ENCODE measurements at places on chromosomes 3 and 15.

DNA sequence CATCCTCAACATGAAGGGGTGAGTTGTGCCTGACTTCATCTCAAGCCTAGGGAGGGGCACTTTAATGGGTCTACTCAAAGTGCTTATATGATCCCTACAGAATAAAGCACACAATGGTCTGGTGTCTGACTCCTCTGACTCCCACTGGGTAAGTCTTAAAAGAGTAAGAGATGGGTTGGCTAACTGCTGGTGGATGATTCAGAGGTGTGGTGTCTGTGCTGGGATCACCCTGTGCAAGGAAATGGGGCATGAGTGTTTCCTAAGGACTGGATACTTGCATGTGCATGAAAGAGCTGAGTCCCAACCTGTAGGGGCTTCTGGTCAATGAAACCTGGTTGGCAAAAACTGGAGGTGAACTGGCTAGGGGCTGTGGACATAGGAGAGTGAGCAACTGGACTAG is 158.8 kb downstream of the IL20RB start:
- DNase-seq, result no peak

DNA sequence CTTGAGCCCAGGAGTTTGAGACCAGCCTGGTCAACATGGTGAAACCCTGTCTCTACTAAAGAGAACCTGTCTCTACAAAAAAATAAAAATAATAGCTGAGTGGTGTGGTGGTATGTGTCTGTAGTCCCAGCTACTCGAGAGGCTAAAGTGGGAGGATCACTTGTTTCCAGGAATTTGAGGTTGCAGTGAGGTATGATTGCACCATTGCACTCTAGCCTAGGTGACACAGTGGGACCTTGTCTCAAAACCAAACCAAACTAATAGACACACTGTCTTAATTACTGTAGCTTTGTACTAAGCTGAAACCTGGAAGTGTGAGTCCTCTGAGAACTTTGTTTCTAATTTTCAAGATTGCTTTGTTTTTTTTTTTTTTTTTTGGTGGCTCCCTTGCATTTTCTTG is 30.4 kb downstream of the MGA start:
- DNase-seq, result no peak

- DNase-seq, result no peak
These were observed 53.4 kb downstream of the LSM3 start for GRCh38 chr3:14231998-14232501.

DNA sequence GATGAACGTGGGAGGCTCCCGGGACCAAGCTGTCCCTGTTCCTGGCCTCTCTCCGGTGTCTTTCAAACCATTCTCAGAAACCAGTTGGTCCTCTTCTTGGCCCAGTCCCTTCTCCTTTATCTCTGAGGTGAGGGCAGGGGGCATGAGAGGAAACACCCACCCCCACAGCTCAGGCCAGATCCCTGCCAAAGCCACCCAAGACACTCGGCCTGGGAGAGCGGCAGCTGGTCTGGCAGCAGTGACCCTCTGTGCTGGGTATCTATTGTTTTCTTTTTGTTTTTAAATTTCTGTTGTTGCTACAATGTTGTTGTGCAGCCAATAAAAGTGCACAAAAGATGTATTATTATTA is 27.3 kb downstream of the ACSBG1 start:
- no peak for DNase-seq

DNA sequence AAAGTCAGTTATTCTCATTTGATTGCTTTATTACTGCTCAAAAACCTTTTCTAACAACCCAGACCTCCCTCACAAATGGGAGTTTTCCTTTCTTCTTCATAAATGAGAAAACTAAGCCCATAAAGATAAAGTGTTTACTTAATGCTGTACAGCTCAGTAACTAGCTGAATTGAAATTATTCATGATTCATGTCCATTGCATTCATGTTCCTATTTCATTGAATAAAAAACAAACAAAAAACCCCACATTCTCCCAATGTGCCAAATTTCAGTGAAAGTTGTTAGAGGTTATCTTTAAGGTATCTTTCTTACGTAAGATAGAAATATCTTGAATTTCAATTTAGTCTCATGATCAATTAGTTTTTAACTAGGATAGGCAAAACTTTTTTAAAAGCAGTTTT is 2.8 kb downstream of the PLSCR2 start:
- DNase-seq, result no peak

GRCh38 chr3:50003824-50004223 is 63.9 kb downstream of the RBM6 start:
- DNase-seq, result no peak

GRCh38 chr15:66169625-66170024 is 83.9 kb downstream of the MEGF11 start:
- no peak for DNase-seq

DNA sequence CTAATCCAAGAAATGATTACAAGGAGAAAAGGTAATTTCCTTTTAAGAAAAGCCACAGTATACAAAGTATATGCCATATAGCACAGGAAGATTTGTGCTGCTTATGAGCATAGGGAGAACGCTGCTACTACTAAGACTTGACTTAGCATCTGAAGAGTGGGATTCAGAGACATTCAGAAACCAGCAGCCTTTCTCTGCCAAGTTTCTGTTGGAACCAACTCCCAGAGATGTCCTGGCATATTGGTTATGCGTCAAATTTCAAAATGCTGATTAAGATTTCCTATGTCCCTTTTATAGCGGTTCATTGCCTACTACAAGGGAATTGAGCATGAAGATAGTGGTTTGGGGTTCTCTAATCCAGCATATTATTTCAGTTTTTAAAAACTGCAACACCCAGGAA is 4.9 kb downstream of the NR2E3 start:
- no peak for DNase-seq

DNA sequence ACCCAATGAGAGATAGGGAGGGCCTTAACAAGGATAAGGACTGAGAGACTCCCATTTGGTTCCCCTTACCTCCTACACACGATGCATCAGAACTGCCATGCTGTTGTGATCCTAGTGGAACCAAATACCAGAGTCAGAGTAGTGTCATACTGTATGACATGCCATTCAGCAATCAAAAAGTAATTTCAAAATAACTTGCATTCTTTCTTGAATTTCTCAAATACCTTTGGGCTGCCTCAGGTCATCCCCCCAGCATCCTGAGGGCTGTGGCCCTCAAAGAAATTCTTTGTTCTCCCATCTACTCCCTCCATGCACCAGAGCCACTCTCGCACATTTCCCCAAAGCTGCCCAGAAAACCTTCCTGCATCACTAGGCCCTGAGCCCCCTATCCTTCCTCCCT is 68.9 kb upstream of the PPP2R3A start:
- DNase-seq, result no peak

DNA sequence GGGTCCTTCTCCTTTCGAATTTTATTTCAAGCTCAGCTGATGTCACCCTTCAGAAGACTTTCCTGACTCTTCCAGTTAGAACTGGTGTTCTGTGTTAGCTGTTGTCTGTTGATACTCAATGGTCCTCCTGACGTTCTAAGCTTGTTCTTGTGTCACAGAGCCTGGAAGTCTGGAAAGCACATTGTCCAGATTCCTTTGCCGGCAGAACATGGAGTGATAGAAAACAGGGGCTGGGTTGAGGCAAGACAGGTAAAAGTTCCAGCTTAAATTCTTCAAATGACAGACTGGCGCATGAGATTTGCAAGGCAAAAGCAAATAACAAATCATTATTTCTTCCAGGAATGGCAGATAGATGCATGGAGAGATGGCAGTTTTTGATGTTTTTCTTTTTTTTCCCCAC is 102.0 kb upstream of the CLSTN2 start:
- no peak for DNase-seq

GRCh38 chr3:5013021-5013906 is 34.0 kb downstream of the BHLHE40 start:
- peak; percentile 74 for DNase-seq

- DNase-seq, result no peak
These were observed 8.7 kb upstream of the YEATS2 start for GRCh38 chr3:183688874-183689273.

- no peak for DNase-seq
These were observed 40.9 kb upstream of the GOLGA8J start for GRCh38 chr15:30041868-30042267.

- no peak for DNase-seq
These were observed 70.9 kb downstream of the SUCNR1 start for GRCh38 chr3:151944356-151944755.

DNA sequence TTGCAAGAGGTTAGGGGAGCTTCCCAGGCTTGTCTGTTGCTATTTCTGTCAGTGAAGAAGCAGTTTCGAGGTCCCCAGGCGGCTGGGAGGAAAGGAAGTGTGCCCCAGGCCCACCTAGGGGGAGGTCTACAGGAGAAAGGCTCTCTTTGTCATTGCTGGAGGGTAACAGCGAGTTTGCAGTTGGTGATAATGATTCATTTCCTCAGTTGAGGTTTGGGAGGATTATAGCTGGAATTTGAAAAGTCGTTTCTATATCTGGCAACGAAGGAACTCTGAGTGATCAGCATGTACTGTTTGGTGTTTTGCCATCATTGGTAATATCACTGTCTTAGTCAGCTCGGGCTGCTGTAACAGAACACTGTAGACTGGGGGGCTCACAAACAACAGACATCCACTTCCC is 65.5 kb upstream of the UBE3A start:
- DNase-seq, result no peak

GRCh38 chr3:153173758-153174516 is 11.9 kb downstream of the RAP2B start:
- peak; percentile 22 for DNase-seq

GRCh38 chr3:190318666-190319065 is 3.6 kb downstream of the CLDN1 start:
- no peak for DNase-seq

GRCh38 chr3:171890398-171890797 is 47.2 kb downstream of the TMEM212 start:
- DNase-seq, result no peak

DNA sequence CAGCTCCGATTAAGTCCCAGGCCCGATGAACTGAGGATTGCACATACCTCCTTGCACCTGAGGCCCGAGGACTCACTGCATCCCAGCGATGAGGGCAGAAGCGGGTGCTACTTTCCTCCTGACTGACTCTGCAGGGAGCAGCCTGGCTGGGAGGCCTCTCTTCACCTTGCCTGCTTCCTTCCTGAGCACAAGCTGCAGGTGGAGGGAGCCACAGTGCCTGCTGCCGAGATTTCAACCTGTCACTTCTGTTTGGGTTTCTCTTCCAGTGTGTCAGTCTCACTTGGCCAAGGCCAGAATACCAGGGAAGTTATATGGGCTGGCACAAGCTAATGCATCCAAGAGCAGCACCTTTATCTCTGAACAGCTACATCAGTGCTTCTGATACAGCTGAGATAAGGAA is 185.4 kb downstream of the NTRK3 start:
- no peak for DNase-seq

GRCh38 chr3:128908951-128909350 is 29.5 kb downstream of the ACAD9 start:
- no peak for DNase-seq

GRCh38 chr3:102400766-102401165 is 34.0 kb upstream of the ZPLD1 start:
- DNase-seq, result no peak

DNA sequence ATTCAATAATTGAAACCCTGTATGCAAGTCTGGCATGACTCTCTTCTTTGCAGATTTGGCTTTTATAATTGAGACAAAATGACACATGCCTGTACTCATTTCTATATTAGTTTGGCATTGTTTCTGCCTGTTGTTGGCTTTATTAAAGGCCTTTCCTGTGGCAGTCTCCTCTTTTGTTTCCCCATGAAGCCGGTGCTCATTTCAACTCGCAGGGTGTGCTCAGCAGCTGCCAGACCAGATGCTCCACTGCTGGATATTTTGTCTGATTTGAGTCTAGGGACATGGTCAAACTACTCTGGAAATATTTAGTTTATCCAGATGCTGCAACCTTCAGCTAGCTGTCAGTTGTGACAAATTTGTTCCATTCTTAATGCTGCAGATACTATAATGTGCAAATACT is 445.3 kb downstream of the NAALADL2 start:
- DNase-seq, result no peak

DNA sequence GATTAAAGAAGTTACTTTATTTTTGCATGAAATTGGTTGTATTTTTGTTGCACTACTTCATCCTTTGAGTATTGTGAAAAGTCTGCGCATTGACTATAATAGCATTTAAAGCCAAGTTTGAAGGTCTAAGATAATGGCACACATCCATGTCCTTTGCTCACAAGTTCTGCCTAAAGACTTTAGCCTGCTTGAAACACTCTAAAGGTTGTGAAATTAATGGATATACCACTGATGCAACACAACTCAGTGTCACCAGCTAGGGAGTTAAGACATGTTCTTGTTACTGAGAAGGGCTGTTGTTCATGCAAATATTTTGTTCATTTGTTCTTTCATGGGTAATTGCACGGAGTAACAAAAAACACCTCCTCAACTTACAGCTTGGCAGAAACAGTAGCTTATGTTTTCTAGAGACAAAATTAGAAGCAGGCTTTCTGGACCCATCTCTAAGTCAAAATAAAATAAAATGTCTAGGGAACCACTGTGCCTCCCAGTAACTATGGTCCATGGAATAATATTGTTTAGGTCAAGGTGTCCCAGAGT is 83.9 kb downstream of the PPARG start:
- no peak for DNase-seq

DNA sequence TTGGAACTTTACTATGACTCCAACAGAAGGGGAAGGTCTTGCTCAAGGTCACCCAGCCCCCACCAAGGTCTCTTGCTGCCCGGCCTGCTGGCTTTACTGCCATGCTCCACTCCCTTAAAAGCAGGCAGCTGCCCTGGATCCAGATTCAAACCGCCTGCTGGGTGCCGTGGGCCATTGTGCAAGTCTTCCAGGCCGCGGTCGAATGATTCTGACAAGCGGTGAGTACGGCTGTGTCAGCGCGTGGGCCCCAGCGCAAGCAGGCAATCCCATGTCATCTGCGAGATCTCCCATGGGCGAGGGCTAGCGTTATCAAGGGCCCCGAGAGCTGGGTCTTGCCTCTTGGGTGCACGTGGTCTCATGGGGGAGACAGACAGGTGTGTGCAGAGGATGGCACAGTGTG is 37.6 kb downstream of the CORO2B start:
- DNase-seq, result no peak

DNA sequence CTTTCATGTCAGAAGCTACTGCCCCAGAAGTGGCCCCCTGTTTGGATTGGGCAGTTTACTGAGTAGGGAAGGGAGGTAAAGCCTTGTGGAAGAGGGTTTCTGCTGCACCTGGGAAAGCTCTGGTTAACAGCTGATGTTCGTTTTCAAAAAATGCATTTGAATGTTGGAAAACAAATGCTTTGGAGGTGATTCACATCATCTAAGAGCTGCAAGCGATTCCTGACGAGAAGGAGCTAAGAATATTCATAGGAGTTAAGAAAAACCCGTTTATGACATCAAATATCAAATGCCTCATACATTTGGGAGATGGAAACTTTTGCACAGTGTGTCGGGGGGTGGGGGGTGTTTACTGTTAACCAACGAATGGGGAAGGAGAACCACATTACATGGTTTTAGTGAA is 183.8 kb upstream of the NR2F2 start:
- DNase-seq, result no peak

DNA sequence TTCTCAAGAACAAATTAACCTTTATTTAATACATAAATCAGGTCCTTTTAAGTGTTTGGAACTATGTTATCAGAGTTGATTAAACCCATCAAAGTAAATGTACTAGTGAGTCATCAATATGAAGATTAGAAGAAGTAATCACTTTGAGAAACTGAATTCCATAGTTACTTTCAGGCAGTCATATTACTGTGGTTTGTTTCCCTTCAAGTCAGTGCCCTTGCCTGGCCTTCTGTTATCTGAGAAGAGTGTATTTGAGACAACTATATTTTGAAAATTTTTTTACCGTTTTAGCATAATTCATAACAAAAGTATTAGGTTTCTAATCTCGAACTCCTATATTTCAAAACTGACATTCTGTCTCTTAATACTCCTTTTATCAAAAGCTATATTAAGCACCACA is 73.6 kb downstream of the GMPS start:
- DNase-seq, result no peak
